Hematopoietic multipotent progenitor cell treated with erythropoietin and hydrocortisone succinate and interleukin-3 and kit ligand, for 6 days (in vitro differentiated cells): ENCODE measurements at places on chromosomes 13 and 19.

- DNase-seq = no peak
These were observed 17.1 kb downstream of the HNRNPM start for GRCh38 chr19:8461891-8462290.

- DNase-seq = no peak
These were observed 34.8 kb upstream of the NDFIP2 start for GRCh38 chr13:79445968-79446645.

GRCh38 chr19:58150328-58150921 is at the start of gene ZNF329:
Gene ZNF329, minus strand, starts transcription at chr19:58150789. Its CDS starts 21,286 bp downstream, at chr19:58129503.
- DNase-seq = peak; percentile 91

GRCh38 chr19:46698395-46699321 is 18.3 kb downstream of the PRKD2 start:
- DNase-seq = no peak

GRCh38 chr19:49340069-49340864 is 5.1 kb downstream of the CD37 start:
- no peak for DNase-seq

DNA sequence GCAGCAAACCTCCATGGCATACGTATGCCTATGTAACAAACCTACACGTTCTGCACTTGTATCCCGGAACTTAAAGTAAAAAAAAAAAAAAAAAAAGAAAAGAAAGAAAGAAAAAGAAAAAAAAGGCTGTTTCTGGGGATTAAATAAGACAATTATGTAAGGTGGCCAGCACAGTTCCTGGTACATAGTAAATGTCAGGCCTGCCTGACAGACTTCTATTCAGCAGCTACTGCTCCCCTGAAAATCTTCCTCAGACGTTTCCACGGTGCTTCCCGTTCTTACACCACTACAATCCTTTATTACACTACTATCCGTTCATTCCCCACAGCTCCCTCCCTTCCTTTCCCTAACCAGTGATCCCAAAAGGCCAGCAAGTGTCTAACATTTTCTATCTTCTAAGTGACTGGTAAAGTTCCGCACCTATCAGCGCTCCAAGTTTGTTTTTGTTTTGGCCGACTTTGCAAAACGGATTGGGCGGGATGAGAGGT is 636 bp upstream of the RB1 start:
- DNase-seq = no peak

GRCh38 chr19:4831304-4831978 is at the start of gene TICAM1:
Gene TICAM1, minus strand, starts transcription at chr19:4831712. Its CDS starts 13,335 bp downstream, at chr19:4818377.
- DNase-seq = peak; percentile 71

GRCh38 chr13:43905435-43906031 is 25.8 kb downstream of the LACC1 start:
- DNase-seq = peak; percentile 89

GRCh38 chr19:51461723-51462161 is 3.5 kb upstream of the SIGLEC8 start:
- peak; percentile 73 for DNase-seq

DNA sequence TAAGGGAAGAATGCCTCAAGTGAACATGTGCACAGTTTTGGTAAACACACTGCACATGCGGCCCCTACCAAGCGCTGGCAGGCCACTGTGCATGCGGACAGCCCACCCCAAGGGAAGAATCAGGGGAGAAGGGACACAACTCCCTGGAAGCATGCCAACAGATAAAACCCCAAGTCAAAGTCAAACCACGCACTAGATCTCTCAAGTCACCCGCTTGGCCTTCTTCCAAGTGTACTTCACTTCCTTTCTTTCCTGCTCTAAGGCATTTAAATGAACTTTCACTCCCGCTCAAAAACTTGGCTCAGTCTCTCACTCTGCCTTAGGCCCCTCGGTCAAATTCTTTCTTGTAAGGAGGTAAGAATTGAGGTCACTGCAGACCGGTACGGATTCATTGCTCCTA is 4.6 kb upstream of the RFXAP start:
- peak; percentile 93 for DNase-seq

GRCh38 chr19:16373989-16374388 is 49.4 kb downstream of the KLF2 start:
- DNase-seq = no peak

DNA sequence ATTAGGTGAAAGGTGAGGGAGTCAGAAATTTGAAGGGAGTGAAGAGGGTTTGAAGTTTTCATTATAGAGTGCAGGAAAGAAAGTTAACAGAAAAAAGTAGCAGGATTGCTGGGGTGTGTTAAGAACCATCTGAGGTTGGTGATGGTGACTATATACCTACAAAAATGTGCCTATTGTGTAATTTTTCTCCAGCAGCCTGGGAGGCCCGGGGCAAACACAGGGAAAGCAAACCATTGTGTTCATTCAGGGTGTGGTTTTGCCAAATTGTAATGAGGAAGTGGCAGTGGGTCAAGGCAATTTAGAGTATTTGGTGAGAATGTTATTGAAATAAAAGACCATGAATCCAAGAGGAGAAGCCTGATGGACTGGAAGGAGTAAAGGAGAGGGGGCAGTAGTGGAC is 8.2 kb upstream of the SUCLA2 start:
- DNase-seq = peak; percentile 21

DNA sequence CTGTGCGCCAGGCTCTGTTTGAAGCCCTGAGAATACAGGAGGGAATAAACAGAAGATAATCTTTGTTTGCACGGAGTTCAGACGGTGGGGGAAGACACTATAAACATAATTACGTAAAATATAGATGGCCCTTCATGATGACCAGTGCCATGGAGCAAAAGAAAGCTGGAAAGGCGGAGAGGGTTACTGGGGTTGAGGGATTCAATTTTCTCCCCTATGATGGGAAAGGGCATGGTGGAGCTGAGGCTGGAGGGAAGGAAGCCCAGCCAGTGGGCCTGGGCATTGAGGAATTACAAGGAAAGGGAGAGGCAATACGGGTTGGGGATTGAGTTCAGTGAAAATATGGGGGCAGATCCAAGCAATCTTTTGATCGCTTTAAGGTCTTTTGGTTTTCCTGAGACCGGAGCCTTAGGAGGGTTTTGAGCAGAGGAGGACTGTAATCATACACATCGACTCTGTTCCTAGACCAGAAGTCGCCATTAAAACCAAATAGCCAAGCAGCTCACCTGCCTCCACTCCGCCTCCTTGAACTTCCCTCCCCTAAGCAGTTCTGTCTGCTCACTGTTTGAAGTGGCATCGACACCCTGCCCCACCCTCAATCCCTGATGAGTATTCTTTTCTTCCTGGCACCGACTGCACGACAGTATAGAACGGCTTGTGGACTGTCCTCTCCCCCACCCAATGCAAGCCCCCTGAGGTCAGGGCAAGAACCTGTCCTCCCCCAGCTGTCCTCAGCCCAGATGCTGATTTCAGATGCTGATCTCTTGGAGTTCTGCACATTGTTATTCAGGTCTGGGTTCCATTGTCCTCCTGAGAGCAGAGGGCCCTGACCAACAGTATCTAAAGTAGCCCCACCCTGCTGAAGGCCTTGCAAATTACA is 813 bp upstream of the ZNF296 start:
- no peak for DNase-seq

DNA sequence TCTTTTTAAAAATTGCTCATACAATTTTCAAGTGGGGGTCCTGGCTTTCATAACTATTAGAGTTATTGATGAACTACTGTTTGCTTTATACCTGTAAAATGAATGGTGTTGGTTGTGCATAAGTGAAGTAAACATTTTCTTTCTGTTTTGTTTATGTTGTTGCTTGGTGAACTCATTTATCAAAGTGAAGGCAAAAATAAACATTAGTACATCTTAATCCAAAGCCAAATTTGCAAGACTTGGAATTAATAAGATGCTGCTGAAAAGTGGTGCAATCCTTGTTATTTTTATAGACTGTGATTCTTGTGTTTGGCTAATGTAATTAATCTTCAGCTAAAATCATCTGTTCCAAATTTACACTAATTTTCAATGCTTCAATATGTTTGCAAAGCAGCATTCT is 24.4 kb upstream of the DCT start:
- DNase-seq = no peak

DNA sequence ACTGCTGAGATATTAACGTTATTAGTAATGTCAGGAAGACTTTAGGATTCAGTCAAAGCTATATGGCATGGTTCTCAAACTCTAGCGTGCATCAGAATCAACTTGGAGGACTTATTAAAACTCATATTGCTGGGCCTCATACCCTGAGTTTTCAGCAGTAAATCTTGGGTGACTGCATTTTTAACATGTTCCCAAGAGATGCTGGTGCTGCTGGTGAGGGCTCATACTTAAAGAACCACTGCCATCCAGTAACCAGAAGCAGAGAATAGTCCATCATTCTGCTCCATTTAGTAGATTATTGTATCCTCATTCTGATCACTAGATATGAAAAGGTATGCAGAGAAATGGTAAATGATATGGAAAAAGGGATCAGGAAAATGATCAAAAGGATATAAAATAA is 7.9 kb downstream of the GPR12 start:
- no peak for DNase-seq

DNA sequence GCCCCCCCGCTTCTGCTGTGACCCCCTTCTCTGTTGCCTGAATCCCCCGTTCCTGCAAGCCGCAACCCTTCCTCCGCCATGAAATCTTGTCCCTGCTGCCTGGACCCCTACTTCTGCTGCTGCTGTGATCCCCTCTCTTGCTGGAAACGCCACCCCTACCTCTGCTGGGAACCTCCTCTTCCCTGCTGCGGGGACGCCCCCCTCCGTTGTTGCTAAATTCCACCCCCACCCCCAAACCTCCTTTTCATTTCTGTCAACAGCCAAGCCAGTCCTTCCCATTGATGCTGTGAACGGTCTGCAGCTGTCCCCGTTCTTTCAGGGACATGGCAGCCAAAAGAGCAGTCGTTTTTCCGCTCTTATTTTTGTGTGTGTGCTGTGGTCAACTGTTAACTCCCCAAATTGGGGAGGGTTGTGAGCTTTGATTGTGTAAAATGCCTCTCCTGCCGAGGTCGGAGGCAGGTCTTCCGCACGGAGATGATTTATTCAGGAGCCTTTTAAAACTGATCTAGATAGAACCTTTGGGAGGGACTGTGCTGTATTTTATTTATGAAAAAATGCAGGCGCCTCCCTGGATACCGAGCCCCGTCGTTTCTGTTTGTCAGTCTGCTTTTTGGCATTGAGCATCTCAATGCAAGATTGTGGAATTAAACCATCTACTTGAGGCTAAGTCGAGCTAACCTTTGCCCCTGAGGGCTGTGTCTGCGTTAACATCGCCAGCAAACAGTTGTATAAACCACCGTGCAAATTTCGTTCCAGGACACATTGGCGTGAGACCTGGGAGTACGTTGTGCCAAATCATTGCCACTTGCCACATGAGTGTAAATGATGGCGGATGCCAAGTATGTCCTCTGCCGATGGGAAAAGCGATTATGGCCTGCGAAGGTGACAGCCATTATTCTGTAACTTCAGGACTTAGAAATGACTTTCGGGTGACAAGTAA is 27.9 kb upstream of the NDUFS7 start:
- DNase-seq = peak; percentile 31

DNA sequence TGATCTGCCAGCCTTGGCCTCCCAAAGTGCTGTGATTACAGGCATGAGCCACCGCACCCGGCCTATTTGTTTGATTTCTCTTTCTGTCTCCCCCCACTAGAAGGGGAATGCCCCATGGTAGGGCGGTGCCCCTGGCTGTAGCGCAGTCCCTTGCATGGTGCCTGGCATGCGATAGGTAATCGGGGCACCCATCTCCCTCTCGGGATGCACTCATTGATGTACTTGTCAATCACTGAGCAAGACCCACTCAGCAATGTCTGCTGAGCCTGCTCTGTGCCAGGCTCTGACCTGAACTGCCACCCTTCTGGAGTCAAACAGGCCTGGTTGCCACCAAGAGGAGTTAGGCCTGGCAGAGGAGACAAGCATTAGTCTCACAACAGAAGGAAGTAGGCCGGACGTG is 19.8 kb downstream of the DNM2 start:
- DNase-seq = no peak

GRCh38 chr19:27774337-27774736 is 1438.6 kb downstream of the UQCRFS1 start:
- peak; percentile 10 for DNase-seq

GRCh38 chr19:30492586-30493270 is 120.5 kb downstream of the ZNF536 start:
- DNase-seq = no peak

GRCh38 chr13:98386637-98387036 is 190.3 kb downstream of the STK24 start:
- peak; percentile 8 for DNase-seq

- DNase-seq = peak; percentile 60
These were observed 27.7 kb downstream of the GADD45B start for GRCh38 chr19:2503521-2504109.

GRCh38 chr13:71785361-71785760 is 81.6 kb downstream of the DACH1 start:
- DNase-seq = no peak

GRCh38 chr13:74838096-74838495 is 643.9 kb downstream of the TBC1D4 start:
- DNase-seq = no peak

DNA sequence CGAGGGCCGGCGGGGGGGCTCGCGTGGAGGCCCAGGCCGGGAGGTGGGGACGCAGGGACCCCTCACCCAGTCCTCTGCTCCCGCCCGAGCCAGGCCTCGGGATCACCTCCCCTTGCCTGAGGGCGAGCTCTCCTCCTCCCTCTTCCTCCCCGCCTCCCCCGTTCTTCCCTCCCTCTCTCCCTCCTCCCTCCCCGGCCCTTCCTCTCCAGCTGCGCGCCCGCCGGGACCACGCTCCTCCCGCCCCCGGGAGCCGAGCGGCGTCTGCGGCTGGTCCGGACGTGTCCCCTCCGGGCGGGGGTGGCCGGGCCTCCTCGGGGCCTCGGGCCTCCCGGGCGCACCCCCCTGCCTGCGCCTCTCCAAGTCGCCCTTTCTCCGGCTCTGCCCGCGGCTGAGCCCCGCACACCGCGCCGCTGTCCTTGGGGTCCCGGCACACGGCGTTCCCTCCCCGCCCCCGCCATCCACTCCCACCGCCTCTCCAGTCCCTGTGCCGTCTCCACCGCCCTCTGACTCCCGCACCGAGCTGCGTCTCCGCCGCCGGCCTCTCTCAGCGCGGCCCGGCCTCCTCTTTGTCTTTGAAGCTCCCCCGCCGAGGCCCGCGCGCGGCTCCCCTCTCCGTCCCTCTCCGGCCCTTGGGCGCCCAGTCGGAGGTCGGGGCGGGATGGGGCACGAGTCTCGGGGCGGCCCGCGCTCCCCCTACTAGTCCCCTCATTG is 5.7 kb downstream of the SOX1 start:
- DNase-seq = no peak

DNA sequence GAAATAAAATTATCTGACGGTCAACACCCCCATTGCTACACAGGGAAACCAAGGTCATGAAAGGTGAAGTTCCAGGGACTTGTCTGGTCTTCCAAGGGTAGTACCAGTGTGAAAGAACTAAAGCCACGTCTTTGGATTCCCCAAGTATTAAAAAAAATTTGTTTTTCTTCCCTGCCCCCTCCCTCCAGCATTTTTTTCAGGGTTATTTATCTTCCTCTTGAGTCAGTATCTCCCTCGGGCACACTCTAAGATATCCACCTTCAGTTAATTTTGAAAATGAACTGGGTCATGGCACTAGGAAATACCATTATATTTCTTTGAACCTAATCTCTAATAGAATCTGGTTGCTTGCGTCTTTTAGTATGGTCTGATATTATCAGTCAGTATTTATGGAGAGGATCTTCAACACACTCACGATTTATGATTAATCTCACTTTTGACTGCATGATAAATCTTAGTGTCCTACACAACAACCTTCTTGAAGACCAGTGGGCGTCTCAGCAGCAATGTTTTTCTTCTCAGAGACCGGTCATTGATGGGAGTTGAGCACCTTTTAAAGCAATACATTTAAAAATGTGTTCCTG is 9.1 kb downstream of the ATP8A2 start:
- DNase-seq = peak; percentile 23

- peak; percentile 38 for DNase-seq
These were observed 525 bp downstream of the CARS2 start for GRCh38 chr13:110705356-110705825.

- no peak for DNase-seq
These were observed 21.2 kb downstream of the SULT2B1 start for GRCh38 chr19:48573163-48573505.

- no peak for DNase-seq
These were observed 147.3 kb upstream of the GPC6 start for GRCh38 chr13:93079294-93079693.
